ENCODE measurements at places on chromosomes 4 and X. TPM values are rescaled to one million over a fixed set of nuclear protein-coding genes. Genes with fewer than 3 reads are reported as not detected.

The NMU gene
- total RNA-seq: not detected

The CEP135 gene
- total RNA-seq: 3.5 TPM

The SLC16A2 gene
- 8.2 TPM for total RNA-seq

The TEX13D gene
- not detected for total RNA-seq

The TBX22 gene
- not detected for total RNA-seq

The F9 gene
- not detected for total RNA-seq

The AFM gene
- total RNA-seq: not detected

The STBD1 gene
- total RNA-seq: 37.6 TPM

The P2RY10 gene
- not detected for total RNA-seq

The SLC49A3 gene
- 12.1 TPM for total RNA-seq

The GLOD5 gene
- not detected for total RNA-seq

The ARHGAP36 gene
- 0.24 TPM for total RNA-seq

The ZFX gene
- 57.2 TPM for total RNA-seq

The ANXA3 gene
- 12.3 TPM for total RNA-seq

The MAGEA12 gene
- total RNA-seq: not detected

The PRICKLE3 gene
- 10.3 TPM for total RNA-seq

The ETDA gene
- total RNA-seq: not detected

The GIMD1 gene
- not detected for total RNA-seq

The SLC2A9 gene
- 5.5 TPM for total RNA-seq

The FRG2 gene
- not detected for total RNA-seq

The TNIP3 gene
- total RNA-seq: not detected

Data from cardiac septum (tissue), 1 donor.